ENCODE measurements at places on chromosomes 4 and X.
A peak's percentile ranks its signal among the peaks of the same experiment; 100 is the strongest.

- DNase-seq = no peak
These were observed 108.3 kb upstream of the CAMK2D start for GRCh38 chr4:113869743-113870375.

GRCh38 chr4:149465955-149466354 is 349.7 kb downstream of the IQCM start:
- no peak for DNase-seq

- DNase-seq = no peak
These were observed 26.9 kb downstream of the SLC2A9 start for GRCh38 chr4:9994246-9994847.

GRCh38 chrX:8404471-8404870 is 60.2 kb upstream of the VCX3B start:
- DNase-seq = no peak

DNA sequence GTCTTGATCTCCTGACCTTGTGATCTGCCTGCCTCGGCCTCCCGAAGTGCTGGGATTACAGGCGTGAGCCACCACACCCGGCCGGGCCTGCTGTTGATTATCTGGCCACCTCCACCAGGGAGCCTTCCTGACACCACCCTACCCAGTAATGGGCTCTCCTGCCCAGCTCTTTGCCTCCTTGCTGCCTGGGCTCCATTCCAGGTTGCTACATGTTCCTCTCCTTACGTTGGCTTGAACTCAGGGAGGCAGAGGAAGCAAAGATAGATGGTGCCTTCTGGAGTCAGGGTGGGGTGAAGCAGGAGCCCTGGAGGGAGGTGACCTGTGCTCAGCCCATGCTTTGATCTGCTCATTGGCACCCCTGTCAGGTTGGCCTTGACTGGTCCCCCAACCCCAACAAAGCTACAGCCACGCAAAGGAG is 26.3 kb downstream of the FLNA start:
- DNase-seq = no peak

- peak; percentile 5 for DNase-seq
These were observed 75.1 kb upstream of the USP9X start for GRCh38 chrX:41009850-41010846.

DNA sequence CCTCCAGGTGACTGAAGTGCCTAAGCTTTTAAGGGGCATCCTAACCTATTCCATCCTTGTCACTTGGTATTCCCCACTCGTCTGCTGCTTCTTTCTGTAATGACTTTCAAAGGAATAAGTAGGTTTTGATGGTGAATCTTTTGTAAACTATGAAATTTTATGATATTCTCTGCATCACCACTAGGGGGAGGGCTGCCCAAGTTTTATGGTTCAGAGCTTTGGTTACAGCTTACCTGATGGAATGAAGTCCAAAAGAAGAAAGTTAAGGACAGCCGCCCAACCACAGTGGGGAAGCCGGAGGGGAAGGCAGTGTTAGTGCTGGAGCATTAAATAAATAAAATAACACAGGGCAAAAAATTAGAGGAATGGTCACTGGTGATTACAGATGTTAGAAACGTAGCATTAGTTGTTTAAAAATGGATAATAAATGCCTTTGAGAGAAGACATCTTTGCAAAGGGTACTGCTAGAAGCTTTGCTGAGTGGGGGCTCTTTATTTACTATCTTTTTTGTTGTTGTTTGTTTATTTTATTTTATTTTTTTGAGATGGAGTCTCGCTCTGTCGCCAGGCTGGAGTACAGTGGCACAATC is 204.9 kb downstream of the GBA3 start:
- no peak for DNase-seq

- no peak for DNase-seq
These were observed 4.4 kb upstream of the APLN start for GRCh38 chrX:129659141-129659540.

- no peak for DNase-seq
These were observed 103.5 kb downstream of the CLNK start for GRCh38 chr4:10581022-10581421.

- no peak for DNase-seq
These were observed 35.4 kb upstream of the TMSB15B start for GRCh38 chrX:103927030-103927429.

DNA sequence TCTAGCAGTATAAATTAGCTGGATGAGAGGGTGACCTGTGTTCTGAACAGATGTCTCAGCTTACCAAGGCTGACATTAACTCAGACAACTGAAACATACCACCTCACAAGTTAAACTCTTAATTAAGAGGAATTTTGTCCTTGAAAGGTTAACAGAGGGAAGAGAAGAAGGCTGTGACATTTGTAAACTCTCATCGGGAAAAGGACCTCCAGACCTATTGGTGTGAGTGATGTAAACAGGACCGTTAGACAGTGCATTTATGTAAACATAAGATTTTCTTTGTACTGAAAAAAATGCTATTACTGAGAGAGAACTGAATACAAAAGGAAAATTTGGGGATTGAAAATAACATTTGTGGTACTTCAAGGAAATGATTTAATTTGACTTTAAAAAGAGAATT is 308.4 kb upstream of the DIAPH2 start:
- DNase-seq = no peak

DNA sequence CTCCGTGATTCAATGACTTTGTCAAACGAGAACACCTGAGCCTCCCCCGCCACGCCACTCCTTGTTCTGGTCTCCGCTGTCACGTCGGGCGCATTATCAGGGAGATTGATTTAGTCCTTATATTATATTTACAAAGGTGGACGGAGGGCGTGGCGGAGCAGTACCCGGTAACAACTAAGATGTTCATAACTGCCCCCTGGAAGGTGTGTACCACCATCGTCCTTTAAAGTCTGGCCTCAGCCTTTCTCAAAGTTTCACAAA is 284.2 kb downstream of the PACRGL start:
- no peak for DNase-seq

GRCh38 chr4:63105839-63106238 is 1303.4 kb downstream of the TECRL start:
- no peak for DNase-seq

DNA sequence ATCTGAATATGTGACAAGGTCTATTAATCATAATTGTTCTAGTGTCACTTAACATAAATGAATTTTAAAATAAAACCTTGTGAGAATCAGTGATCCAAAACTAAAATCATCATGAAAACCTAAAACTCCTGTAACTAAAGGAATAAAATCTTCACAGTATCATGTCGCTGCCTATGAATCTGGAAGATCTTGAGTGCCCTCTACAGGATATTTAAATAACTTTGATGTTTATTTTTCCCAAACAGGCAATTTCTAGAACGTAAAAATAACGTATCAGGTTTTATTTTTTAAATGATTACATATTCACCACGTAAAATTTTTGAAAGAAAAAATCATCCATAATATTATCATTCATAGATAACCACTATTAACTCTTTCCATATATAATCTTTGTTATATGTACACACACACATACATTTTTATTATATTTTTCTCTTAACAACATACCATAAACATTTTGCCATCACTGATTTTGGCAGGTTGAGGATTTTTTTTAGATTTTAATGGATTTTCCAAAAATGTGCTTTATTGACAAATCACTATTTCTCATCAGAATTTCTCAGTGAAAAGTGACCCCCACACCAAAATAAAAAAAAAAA is 79.6 kb downstream of the COMMD8 start:
- no peak for DNase-seq

GRCh38 chr4:168551211-168551610 is 54.4 kb downstream of the PALLD start:
- no peak for DNase-seq

- no peak for DNase-seq
These were observed 12.0 kb downstream of the GAGE1 start for GRCh38 chrX:49610718-49611310.

DNA sequence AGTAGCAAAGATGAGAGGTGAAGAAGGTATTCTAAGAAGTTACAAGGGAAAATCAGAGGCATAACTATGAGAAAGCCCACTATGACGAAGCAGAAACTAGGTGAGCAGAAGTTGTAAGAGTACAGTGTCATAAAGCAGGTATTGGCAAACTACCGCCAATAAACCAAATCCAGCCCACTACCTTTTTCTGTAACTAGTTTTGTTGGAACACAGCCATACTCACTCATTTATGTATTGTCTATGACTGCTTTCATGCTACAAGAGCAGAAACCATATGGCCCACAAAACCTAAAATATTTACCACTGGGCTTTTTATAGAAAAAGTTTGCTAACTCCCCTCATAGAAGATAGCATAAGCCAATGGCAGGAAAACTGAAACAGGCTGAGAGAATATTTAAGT is 31.8 kb upstream of the ZCCHC13 start:
- no peak for DNase-seq

DNA sequence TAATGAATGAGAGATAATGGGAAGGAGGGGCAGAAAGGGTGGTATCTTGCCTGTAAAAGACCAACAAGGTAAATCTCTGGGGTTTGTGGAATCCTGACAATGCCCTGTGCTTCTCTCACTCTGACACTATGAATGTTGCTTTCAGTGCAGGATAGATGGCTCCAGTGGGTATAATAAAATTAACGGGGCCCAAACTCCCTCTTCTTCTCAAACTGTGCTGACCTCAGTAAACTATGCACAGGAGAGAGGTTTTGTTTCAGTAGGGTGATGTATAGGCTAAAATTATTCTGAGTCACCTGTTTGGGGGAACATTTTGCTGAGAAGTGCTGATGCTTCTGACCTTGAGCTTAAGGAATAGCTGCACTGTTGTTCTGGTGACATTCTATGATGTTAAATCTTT is 82.6 kb downstream of the TSPAN7 start:
- no peak for DNase-seq

- no peak for DNase-seq
These were observed 244.2 kb upstream of the MAB21L2 start for GRCh38 chr4:150337734-150338133.

DNA sequence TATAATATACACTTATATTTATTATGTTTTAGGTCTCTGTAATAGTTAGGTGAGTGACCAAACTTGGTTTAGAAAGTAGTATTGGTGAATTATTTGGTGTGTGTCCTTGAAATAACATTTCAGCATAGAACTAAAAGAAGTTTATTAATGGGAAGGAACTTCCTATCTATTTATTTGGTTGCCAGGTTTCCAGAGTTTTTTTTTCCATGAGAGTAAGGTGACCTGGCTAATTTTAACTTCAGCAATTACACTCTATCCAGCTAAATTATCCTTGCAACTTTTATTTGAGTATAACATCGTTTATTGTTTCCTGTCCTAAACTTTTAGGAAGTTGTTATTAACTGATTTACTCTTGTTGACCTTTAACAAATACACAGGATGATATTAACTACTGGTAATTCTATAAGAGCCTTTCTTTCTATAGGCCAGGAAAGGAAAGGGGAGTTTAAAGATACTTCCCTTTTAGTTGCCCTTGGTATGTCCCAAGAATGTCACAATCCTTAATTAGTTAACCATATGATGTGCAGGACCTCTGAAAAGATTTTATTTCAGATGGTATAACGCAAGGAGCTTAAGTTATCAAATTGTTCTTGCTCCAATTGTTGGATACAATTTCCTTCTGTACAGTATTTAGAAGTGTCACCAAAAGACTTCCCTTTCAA is 18.9 kb downstream of the PRDM8 start:
- no peak for DNase-seq

GRCh38 chr4:6926081-6926480 is 16.5 kb downstream of the TBC1D14 start:
- no peak for DNase-seq

DNA sequence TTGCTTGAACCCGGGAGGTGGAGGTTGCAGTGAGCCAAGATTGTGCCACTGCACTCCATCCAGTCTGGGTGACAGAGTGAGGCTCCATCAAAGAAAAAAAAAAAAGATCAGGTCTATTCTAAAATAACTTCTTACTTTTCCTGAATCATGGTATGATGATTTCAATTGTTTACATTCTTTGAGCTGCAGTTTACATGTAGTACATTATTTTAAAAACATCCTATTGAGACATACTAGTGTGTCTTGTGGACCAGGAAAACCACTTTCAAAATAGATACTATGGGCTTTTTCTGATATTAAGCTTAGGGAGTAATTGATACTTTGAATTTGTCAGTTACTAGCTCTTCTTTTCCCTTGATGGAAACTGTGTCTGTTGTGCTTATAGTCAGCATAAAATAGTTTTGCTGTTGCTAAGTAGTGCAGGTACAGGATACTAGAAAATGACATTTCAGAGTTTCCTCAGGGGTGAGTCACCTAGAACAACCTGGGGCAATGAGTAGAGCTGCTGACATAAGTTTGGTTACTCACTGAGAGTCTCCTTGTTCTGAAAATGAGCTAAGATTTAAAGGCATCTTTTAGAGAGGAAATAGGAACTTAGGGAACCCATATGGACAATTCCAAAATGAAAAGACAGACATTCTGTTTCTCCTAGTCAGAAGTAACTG is 53.2 kb upstream of the C4orf54 start:
- DNase-seq = no peak

GRCh38 chr4:102411408-102411807 is 66.1 kb upstream of the SLC39A8 start:
- no peak for DNase-seq

GRCh38 chr4:126530996-126531585 is 1101.7 kb upstream of the INTU start:
- no peak for DNase-seq

GRCh38 chr4:40720351-40720750 is 29.4 kb upstream of the NSUN7 start:
- no peak for DNase-seq

GRCh38 chrX:70026112-70026850 is 23.5 kb downstream of the AWAT2 start:
- no peak for DNase-seq

DNA sequence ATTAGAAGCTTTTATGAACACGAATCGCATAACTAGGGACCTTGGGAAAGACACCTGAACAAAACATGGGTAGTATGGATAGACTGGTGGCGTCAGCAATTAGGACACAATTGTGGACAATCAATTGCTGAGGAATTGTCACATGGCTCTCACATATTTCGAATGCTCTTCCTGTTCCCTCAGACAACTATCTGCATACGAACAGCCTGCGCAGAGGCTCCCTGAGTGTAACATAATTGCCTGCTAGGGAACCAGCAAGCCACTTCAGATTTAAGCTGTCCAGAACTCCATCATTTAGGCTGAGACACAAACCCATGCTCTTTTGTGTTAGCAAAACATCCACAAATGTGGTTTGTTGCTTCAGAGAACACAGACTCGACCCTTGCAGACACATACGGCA is 160.8 kb downstream of the MGST2 start:
- no peak for DNase-seq

DNA sequence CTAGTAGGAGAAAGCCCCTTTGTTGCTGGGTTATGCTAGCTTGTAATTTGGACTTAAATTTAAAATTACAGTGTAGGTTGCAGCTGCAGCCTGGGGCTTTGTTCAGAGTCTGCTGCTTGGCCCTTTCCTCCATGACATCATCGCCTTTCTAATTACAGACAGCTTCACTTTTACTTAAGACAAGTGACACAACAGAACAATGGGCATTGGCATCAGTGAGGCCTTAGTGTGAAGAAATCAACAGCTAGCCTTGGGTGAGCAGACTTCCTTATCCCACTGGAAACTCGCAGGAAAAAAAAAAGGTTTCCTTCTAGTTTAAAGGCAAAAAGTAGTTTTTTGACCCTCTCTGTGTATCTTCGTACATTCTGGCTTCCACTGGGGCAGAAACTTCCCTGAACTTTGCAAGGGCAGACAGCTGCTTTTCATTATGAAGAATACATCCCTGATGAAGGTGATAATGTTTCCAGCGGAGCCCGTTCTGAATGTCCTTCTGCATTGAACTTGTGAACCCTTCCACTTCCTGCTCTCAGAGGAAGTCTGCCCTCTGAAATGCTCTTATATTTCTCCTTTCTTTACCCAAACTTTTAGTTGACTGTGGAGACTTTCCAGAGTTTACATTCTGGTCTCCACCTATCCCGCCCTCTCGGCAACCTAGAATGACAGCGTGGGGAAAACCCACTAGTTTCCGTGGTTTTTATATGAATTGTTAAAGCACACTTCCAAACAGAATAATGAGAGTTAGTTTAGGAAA is 123.2 kb upstream of the FAM9C start:
- no peak for DNase-seq
